ENCODE measurements at places on chromosomes 3 and 15. TPM values are rescaled to one million over a fixed set of nuclear protein-coding genes. Genes with fewer than 3 reads are reported as not detected.

GRCh38 chr3:69305011-69305410 lies 80.9 kb downstream of the FRMD4B start:
- DNase-seq = no peak

The UCN2 gene
- total RNA-seq = not detected

GRCh38 chr3:130857336-130858026 lies 36.4 kb upstream of the ATP2C1 start:
- DNase-seq = no peak

DNA sequence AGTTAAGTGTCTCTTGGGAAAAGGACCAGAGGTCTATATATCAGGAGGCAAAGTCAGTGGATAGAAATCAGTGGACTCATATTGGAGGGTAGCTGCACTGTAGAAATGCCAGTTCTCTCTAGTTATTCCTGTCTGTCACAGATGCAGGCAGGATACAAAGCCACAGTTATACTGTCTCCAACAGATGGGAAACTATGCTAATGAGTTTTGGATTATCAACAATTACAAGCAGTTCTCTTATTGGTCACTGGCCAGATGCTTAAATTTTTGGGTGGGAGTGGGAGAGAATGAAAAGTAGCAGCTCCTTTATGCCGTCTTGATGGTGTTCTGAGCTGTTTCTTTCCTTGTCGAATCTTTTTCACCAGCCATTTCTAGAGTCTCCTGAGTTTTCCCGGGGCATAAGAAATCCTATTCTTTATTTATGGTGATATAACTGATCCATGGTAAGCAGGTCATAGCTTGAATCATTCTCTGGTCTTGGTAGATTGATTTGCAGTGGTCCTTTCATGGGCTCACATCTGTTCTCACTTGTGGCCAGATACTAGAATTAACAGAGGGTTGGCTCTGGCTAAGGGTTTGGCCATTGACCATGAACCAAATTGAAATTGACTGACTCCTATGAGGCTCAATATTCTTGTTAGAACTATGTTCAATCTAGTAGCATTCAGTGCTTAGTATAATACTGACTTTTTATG lies 44.6 kb upstream of the RBMS3 start:
- DNase-seq = no peak

The CFAP92 gene
- 0.40 TPM for total RNA-seq

The POPDC2 gene
- 1.6 TPM for total RNA-seq

DNA sequence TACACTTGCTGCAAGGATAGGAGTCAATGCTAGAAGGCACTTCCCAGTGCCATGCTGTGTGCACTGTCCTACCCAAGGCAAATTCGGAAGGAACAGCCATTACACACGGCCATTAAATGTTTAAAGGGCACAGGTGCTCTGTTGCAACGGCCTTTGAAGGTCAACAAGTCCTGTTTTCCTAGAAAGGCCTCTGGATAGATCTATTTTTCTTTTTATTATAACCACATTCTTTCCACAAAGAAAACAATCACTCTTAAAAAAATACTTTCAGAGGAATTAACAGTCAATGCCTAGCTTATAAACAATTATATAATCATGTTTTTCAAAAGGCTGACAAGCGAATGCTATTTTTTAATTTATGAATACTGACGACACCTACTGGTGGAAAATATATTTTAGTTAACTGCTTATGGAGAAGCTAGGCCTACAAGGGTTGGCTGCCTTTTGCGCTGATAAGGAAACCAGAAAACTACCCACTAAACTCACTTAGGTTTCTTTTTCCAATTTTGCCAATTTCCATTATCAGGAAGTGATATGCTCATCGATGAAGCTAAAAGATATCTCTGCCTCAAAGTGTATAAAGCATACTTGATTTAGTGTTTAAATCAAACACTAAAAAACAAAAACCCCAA lies 2.4 kb downstream of the ARHGEF3 start:
- DNase-seq = peak; percentile 10

GRCh38 chr3:191968299-191968698 lies 507.3 kb downstream of the PYDC2 start:
- no peak for DNase-seq

The KIAA1143 gene
- 37.9 TPM for total RNA-seq

GRCh38 chr3:10299679-10300078 lies 6.9 kb upstream of the GHRL start:
- DNase-seq = no peak

DNA sequence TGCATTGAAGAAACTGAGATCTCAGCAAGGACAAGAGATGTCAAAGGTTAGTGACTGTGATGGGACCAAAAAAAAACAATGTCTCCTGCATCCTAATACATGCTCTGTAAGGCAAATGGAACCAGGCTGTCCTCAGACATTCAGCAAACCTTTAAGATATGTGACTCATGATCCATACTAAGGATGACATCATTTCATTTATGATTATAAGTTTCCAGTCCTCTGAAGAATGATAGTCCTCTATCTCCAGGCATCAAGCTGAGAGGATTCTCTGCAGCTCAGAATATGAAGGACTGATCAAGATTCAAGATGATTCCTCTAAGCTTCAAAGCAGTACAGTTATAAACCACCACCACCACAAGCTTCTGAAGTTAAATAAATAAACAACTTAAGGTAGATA lies 47.6 kb downstream of the SSR3 start:
- no peak for DNase-seq

Data from activated naive CD8-positive, alpha-beta T cell treated with anti-CD3 and anti-CD28 coated beads for 36 hours (primary cell).